Renal cortex interstitium (tissue), 15 donors: ENCODE measurements at places on chromosomes 13 and 19.
A peak's percentile ranks its signal among the peaks of the same experiment; 100 is the strongest.

- no peak for DNase-seq
These were observed 45.5 kb downstream of the BRD4 start for GRCh38 chr19:15286688-15287365.

GRCh38 chr13:97506511-97506910 is 72.5 kb downstream of the RAP2A start:
- peak; percentile 34 for DNase-seq

GRCh38 chr19:46785054-46785979 is 3.1 kb downstream of the SLC1A5 start:
- no peak for DNase-seq

GRCh38 chr13:40231311-40231710 is 435.1 kb downstream of the FOXO1 start:
- no peak for DNase-seq

DNA sequence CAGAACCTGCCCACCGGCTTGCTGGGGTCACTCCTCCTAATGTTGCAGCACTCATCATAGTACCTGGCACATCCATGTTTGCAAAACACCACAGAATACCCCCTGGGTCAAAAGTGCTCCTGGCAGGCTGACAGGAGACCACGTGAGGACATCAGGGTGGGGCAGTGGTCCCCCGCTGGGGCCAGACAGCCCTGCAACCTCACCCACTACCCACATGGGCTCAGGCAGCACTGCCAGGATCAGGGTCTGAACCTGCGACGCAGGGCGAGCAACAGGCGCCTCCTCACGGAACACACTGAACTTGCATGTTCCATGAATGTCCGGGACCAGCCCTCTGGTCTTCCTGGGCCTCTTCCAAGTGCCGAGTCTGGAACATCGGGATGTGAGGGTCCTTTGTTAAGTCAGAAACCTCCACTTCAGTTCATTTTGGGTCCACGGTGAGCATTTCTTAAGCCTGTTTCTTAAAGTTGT is 1.4 kb upstream of the SLC7A9 start:
- DNase-seq: no peak

- peak; percentile 79 for DNase-seq
These were observed 58.3 kb downstream of the KLF2 start for GRCh38 chr19:16382775-16383543.
